GM04504 (cell line): ENCODE measurements at places on chromosomes 16 and 17.
A peak's percentile ranks its signal among the peaks of the same experiment; 100 is the strongest.

- DNase-seq = peak; percentile 93
These were observed 98.4 kb upstream of the GSE1 start for GRCh38 chr16:85514598-85515318.

DNA sequence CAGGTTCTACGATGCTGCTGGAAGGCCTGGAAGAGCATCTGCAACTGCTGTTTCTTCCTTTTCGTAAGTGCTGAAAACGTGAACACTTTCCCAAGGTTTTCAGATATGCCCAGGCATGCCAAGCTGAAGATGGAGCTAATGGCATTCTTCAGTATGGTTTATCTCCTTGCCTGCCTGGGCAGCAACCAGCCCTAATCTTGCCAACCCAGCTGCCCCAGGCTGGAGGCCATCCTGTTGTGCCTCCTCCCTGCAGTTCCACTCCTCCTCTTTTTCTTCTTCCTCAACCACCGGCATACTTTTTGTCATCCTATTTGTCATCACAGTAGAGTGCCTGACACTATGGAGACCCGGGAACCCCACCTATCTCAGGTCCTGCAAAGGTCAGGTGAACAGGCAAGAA, 1849.3 kb downstream of the TP53TG3F start:
- DNase-seq = no peak

DNA sequence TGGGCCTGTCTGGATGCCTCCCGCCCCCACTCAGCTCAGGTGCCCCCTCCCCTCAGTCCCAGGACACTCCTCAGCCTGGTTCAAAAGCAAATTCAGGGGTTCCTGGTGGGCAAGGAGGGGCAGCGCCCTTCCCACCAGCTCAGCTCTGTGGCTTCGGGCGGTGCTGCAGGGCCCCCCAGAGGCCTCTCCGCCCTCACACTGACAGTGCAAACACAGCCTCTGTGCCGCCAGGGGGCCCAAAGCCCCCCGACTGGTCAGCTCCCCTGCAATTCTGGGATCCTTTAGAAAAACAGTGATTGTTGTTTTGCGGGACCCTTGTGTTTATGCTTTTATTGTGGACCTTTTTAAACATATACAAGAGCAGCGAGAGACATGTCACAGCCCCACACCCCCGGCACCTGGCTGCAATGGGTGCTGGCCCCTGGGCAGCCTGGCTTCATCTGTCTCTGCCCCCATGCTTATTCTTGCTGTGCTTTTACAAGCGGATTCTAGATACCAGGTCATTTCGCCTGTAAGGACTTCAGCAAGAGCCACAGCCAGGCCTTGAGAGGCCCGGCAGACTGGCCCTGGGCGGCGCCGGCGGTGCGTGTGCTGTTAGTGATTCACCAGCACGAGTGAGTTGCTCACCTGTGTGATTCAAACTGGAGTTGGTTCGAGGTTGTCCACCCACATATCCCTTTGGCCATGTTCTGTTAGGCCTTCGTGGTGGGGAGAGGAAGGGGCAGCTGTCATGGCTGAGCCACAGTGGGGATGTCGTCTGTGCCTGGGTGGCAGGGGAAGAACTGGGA, 21.2 kb downstream of the ZNF469 start:
- DNase-seq = no peak

- DNase-seq = no peak
These were observed 537 bp downstream of the GOSR1 start for GRCh38 chr17:30477774-30478115.

DNA sequence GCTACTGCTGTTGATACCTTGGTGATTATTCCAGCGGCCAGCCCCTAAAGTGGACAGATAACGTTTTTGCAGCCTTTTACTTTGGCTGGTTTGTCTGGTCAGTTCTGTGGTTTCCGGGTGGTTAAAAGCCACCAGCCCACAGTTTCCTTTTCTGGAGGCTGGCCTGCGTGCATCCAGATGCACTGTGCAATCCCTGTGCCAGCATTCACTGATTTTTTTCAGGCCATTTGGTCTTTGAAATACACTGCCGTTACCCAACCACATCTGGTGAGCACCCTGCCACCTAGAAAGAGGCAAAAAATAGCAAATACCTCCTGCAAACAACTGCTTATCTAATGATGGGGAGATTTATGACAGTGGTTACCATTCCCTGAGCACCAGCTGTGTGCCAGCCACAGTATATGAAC, 797 bp downstream of the NUDT7 start:
- no peak for DNase-seq

DNA sequence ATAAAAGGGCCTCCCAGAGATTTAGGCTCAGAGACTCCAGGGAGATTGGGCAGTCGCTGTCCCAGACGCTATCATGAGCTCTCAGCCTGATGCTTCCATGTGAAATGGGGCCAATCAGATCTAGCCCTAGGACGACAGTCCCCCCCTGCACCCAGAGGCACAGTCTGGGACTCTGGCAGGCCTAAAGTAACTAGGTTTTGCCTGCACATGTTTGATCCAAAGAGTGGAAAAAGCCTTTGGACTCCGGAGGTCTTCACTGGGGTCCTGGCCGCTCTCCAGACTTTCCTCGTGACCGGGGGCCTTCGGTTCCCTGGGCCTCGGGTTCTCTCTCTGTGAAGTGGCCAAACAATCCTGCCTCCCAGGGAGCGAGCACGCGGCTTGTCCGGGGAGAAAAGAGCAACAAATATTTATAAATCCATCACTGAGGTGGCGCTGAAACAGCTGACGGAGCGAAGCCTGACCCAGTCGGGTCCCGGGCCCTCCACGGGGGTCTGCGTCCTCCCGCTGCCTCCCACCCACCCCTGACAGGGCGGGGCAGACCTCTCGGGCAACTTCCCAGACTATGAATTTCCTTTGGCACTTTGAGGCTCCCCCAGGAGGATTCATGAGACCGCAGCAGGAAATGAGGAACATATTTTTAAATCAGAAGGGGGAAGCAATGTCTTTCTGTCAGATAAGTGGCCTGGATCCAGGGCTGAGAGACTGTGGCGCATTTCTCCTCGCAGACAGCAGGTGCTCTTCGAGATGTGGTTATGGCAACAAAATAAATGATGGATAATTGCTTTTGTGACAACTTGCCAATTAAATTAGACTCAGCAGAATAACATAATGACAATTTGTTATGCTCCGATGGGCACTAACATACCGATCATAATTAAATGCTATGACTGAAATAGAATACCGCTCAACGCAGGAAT, 38.9 kb downstream of the MRPS23 start:
- peak; percentile 22 for DNase-seq

- DNase-seq = no peak
These were observed 3.1 kb downstream of the CD300C start for GRCh38 chr17:74542727-74543383.

- DNase-seq = no peak
These were observed 67.9 kb downstream of the PRMT7 start for GRCh38 chr16:68378436-68379415.

DNA sequence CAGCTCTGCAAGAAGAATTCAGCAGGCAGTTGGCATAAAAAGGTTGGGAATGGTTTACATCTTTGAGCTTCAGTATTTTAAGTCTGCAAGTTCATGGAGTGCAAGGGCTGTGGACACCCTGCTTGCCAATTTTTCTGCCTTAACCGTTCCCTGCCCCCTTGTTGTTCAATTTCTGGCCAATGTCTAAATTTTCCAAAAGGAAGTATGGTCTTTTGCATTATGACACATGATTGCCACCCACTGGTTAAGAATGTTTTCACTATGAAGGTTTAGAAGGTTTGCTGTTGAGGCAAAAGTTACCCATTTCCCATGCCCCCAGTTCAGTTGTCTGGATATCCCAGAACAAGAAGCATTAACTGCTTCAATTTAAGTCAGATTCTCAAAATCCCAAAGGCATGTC, 441.9 kb downstream of the CDH13 start:
- DNase-seq = peak; percentile 10

DNA sequence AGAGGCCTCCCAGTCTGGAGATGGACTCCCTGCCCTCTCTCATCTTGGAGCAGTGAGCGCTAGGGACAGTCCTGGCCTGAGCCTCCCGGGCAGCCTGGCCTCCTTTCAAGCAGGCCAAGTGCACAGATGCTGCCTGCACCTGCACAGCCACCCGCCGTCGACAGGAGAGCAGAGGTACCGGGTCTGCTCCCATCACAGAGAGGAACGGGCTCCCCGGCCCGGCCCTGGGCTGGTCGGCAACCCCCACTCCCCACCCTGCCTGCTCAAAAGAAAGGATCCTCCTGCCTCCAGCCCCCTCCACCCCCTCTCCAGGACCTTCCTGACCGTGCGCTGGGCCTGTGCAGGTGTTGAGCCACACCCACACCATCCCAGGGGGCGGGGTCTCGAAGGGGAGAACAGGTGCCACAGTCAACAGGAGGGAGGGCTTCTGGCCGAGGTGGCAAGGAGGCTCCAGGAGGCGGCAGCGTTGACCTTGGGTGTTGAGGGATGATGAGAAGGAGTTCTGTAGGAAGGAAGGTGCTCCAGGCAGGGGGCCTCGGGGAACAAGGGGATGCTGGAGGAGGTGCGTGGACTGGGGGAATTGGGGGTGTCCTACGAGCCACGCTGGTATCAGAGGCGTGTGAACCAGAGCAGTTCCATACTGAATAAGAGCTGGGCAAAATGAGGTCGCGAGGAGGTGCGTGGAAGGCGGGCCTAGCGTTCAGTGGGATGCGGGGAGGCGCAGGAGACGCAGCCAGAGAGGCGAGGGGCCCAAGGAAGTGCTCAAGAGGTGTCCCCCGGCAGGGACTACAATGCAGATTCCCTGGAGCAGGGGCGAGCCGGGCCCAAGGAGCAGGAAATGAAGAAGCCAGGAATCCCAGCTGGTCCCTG, 967 bp upstream of the CDH15 start:
- no peak for DNase-seq

GRCh38 chr17:41185001-41185400, 290 bp upstream of the KRTAP4-1 start:
- no peak for DNase-seq

DNA sequence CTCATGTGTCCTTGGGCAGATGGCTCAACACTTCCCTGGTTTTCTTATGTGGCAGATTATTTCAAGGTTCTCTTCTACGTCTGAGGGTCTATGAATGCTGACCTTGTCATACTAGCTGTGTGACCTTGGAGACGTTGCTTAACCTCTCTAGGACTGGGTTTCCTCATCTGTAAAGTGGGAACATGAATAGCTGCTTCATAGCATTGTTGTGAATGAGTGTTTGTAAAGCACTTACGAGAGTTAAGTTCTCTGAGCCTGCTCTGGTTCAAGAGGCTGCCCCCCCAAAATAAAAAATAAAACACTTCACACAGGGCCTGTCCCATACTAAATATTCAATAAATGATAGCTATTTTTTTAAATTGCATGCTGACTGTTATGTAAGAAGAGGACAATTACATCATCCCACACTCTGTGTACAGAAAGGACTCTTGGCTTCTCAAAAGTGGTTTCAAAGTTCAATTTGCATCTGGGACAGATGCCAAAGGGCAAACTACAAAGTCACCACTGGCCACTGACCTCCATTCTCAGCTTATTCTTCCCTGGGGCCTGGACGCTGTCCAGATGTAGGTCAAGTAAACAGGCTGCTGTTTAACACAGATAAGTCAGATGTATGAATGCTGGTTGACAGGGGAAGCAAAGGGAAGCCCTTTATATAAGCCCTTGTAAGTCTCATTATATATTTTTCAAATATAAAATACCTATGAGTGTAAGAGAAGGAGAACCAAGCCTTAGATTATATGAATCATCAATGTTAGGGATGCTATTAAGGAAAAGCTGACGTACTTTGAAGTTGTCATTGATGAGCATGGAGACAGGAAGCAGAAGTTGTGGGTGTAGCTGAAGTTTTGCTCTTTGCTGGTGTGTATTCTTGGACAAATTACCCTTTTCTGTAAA, 15.4 kb upstream of the NDEL1 start:
- DNase-seq = peak; percentile 28

GRCh38 chr16:72066747-72067146, 3.7 kb downstream of the HPR start:
- DNase-seq = peak; percentile 12

DNA sequence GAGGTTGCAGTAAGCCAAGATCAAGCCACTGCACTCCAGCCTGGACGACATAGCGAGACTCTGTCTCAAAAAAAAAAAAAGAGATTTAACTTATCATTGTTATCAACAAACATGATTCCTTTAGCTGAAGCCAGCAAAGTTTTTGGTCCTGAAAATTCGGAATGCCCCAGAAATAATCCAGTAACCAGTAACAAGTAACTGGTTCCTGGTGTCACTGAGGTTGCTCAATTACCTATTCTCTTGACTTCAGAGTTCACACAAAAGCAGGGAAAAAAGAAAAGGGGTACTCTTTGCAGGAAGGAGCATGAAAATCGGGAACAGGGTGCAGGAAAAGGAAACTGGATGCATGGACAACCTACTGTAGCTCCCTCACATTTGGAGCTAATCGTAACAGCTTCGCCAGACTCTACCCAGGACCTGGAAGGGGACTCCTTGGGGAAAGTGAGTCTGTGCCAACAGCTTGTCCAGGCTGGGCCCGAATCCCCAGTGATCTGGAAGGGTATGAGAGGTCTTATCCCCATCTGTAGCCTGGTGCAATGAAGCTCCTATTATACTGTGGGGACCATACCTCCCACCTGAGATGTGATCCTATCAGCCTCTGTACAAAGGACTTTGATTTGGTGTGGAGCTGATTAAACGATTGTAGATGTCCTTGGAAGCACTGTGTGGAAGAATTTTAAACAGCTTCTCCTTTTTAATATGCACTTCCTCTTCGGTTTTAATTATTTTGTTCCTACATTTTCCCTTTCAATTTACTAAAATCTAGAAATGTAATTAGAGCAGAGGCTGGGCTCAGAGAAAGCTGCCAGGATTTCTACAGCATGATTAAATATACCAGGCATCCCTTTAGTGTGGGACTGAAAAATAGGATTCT, 3.4 kb upstream of the SPOP start:
- no peak for DNase-seq

DNA sequence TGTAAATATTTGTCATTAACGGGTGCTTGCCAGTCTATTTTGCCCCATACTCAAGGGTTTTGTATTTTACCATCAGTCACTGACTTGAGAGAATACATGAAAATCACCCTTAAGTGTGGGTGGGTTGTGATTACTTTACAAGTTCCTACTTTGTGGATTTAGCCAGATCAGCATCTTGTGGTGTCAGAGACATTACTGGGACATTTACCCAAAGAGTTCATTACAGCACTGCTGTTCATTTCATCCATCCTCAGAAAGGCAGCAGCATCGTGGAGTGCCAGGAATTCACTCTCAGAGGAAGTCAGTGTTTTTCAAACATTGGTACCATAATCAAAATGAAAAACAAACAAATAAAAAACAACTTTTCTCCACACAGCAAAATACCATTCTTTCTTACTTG, 110.8 kb downstream of the CNTNAP4 start:
- no peak for DNase-seq

DNA sequence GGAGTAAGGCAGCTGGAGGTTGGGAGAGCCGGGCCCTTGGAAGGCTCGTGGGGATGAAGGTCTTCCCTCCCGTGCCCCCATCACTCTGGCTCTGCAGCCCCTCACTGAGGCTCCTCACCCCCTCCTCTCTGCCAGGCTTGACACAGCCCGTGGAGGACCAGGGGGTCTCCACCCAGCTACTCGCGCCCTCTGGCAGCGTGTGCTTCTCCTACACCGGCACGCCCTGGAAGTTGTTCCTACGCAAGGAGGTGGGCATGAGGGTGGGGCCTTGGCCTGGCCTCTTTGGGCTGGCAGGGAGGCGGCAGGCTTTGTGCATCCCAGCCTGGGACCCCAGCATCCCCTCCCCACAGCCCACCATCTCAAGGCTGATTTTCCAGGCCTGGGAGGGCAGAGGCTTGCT, 15.6 kb upstream of the SMIM5 start:
- DNase-seq = no peak

GRCh38 chr17:42039794-42040763, 10.3 kb downstream of the C17orf113 start:
- DNase-seq = no peak
